IPS DF 6.9 (cell line): ENCODE measurements at places on chromosomes 5 and 9.

GRCh38 chr5:4571248-4571948 lies 568.7 kb upstream of the ADAMTS16 start:
- DNase-seq: no peak

DNA sequence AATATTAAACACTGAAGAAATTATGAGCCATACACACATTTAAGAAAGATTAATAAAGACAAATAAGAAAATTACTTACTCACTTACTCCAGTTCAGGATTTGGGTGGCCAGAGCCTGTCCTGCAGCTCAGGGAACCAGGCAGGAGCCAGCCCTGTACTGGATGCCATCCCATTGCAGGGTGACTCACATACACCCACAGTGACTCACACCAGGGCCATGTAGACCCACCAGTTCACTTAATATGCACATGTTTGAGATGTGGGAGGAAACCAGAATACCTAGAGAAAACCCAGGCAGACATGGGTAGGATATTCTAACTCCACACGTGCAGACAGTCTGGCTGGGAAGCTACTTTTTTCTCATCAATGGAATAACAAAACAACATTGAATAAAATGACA lies 49.6 kb upstream of the ADRB2 start:
- DNase-seq: no peak

DNA sequence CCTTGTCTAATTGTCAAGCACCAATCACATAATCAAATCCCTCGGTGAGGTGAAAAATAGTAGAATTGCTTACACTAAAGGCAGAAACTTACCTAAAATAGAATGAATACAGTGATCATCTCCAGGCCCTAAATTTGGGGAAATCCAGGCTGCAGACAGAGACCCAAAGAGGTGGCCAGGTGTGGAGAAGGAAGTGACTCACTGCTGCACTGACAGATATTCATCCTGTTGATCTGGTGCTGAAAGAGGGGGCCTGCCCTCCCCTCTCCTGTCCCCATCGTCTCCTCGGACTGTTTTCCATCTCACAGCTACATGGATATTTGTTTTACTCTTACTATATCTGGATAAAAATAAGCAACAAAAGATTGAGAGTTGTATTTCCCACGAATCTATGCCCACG lies 15.9 kb downstream of the OR2Y1 start:
- DNase-seq: no peak

GRCh38 chr9:81022177-81022576 lies 667.2 kb downstream of the TLE1 start:
- DNase-seq: no peak

DNA sequence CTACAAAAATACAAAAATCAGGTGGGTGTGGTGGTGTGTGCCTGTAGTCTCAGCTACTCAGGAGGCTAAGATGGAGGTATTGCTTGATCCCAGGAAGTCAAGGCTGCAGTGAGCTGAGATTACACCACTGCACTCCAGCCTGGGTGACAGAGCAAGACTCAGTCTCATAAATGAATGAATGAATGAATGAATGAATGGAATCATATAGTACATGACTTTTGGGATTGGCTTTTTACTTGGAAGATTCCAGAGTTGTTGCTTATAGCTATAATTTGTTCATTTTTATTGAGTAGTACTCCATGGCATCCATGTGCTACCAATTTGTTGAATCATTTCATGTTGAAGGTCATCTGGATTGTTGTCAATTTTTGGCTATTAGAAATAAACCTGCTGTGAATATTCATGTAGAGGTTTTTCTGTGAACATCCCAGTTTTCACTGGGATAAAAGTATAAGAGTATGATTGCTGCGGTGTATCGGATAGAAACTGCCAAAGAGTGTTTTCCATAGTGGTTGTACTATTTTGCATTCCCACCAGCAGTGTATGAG lies 19.9 kb downstream of the ERBIN start:
- no peak for DNase-seq

DNA sequence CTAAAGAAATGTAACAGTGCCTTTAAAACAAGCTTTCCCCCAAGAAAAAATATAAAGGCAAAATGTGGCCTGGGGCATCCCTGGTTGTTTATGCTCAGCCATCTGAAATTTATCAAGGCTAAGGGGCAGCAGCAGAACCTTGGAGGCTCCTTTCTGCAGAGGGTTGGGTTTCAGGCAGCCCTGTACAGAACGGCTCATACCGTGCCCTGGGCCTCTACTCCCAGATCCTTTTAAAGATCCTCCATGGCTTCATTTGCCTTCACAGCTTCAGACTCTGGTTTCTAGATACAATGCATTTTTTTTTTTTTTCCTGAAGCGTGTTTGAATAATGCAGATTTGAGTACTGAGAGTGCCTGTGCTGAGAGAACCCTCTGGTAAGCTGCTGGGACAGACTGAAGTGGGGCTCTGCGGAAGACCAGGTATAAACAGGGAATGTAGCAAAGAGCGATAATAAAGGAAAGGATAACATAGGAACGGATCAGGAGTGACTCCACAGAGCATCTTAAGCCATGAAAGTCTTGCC lies 172.7 kb downstream of the DIRAS2 start:
- DNase-seq: no peak

DNA sequence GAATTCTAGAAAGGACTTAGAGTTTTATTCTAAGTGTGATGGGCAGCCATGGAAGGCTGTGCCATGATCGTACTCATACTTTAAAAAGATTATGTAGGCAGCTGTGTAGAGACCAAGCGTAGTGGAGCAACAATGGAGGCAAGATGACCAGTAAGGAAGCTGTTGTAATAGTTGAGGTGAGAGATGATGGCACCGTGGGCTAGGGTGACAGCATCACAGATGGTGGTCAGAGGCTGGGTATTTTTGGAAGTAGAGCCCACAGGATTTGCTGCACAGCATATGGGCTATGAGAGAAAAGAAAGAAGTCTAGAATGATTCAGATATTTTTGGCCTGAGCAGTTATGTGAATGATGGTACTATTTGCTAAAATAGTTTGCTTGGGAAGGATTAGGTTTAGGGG lies 7.7 kb downstream of the ARHGAP26 start:
- no peak for DNase-seq

DNA sequence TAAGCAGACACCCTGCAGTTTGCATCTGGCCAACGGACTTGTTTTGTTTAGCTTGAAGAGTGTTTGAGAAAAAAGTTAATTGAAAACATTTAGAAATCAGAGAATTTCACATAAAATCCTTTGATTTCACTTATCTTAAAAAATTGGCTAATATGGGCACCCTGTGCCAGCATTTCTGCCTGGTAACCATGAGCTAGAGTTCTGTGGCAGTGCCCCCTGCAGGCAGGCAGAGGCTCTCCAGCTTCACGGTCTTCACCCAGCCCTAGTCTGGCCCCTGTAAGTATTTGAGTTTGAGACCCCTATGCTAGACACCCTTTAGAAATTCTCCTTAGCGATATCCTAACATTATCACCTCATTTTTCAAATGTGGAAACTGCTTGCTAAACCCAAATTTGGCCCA lies 18.8 kb upstream of the FANCC start:
- DNase-seq: peak; percentile 35

DNA sequence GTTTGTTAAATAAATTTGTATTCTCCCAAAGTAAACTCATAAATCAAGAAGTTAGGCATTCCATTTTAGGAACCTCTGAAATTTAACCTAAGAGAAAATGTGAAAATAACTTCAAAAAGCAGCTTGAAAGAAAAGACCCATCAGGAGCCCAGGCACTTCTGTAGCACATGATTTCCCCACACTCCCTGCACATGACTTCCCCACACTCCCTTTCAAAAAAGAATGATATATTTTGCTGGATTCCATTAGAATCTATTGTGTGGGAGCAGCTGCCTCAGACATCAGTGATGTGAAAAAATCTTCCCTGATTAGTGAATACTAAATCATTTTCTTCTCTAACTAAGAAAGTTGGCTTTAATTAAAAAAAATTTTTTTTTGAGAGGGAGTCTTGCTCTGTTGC lies 83.3 kb downstream of the GLDC start:
- DNase-seq: no peak

DNA sequence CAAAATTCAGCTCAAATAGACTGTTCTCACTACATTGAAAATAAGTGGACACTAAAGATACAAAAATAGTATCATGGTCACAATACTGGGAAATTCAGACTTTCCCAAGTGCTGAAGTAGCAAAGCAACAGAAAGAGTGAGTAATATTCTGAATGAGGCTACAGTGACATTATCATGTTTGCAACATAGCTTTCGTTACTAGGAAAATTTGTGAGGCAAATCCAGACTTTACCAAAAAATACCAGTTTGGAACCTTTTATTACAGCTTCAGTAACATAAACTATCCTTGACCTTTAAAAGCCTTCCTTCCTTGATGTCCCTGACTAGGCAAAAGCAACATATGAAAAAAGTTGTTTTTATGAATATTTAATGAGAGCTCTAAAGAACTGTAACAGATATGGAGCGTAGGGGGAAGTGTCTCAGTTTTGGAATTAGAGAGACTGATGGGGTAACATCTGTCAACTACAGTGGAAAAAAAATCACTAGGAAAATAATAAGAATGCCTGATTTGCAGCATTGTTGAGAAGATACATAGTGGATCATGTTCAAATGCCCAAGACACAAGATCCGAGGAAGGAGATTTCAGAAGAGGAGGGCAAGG lies 312.9 kb downstream of the ADGRV1 start:
- DNase-seq: no peak

DNA sequence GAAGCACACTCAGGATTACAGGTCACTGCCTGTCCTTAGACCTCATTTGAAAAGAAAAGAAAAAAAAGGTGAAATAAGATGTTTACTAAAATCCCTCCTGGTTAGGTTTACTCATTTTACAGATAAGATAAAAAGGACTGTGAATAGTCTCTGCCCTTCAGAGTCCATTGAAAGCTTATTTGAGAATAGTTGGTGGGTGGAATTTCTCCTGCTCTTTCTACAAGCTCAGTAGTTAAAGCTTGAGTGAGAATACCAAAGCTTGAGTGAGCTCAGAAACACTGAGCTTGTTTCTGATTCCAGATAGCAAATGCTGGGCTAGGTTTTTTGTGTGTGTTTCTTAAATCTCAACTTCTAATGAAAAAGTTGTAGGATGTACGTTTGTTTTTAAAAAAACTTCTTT lies 106.7 kb downstream of the SLF1 start:
- DNase-seq: no peak

DNA sequence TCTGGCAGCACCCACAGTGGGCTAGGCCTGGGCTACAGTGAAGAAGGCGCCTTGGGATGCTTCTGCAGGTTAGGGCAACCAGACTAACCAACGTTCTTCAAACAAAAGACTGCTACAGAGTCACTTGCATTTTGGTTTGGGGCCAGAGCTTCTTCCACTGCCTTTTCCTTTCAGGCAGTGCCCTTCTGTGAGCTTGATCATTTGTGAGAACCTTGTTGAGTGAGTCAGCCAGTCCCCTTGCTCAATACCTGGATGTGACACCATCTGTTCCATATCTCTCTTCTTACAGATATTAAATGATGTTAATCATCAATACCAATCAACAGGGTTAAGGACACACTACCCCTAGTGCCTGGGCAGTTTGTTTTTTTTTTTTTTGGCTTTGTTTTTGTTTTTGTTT lies 46.5 kb upstream of the VDAC1 start:
- DNase-seq: no peak

DNA sequence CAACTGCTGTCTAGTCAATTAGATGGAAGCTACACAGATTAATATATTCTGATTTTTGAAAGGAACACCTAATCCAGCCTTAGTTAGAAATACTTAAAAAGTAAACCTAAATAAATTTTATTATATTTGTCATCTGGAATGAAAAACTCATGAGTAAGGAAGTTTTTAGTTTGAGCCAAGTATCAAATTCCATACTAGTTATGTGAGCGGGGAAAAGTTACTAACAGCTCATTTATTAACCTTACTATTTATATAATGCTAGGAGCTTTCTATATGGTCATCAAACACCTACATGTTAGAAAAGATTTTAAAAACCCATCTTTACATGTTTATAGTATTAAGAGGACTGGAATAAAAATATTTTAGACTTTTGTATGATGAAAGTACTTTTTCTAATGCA lies 41.6 kb upstream of the POU5F2 start:
- DNase-seq: no peak

- DNase-seq: no peak
Measured at GRCh38 chr5:40483316-40483715, 196.4 kb upstream of the PTGER4 start.

- no peak for DNase-seq
Measured at GRCh38 chr5:124395287-124395686, 351.2 kb downstream of the ZNF608 start.

GRCh38 chr5:89065919-89066318 lies 182.9 kb upstream of the MEF2C start:
- DNase-seq: no peak

GRCh38 chr5:152608458-152608857 lies 203.4 kb upstream of the NMUR2 start:
- DNase-seq: no peak

DNA sequence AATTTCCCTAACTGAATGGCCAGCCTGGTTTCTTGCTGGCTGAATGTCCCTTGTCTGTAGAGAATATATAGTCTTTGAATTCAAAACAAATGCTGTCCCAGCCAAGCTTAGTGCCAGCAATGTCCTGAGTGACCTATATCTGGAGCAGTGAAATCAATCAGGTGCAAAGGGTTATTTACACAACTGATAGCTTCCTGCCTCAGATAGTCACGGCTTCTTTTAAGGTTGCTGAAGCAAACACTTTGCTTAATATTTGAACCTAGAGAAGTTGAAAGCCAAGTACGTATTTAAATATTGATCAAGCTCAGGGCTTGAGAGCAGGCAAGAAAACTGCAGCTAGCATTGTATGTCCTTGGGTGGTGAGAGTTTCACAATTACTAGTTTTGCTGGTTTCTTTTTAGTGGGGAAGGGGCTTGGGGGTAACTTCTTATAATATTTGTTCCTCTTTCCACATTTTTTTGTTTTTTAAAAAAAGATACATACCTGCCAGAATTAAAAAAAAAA lies 2.0 kb upstream of the ARHGEF28 start:
- DNase-seq: no peak

DNA sequence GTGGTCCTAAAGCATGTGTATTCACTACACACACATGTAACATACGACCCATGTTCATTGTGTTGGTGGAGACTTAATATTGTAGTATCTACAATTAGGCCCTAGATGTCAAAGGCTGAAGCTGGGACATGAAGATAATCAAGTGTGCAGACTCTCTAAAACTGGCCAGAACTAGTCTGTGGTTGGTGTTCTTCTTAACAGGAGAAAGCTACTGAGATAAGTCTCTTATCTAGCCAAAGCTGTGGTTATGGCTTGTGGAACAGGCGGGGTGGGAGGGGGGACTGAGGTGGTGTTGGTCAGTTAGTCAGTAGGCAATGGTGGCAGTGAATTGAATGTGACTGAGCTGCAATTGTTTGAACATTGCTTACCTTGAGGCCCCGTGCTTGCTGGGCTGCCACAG lies 112.7 kb upstream of the SLC24A2 start:
- DNase-seq: no peak

GRCh38 chr5:33043343-33043997 lies 332.3 kb downstream of the NPR3 start:
- DNase-seq: no peak
